ENCODE measurements at places on chromosomes 5 and 9.

GRCh38 chr5:38607396-38607795 lies 51.0 kb upstream of the LIFR start:
- DNase-seq, result no peak

GRCh38 chr9:125145425-125145824 lies 2.1 kb upstream of the SCAI start:
- DNase-seq, result no peak

GRCh38 chr9:104367507-104367906 lies 136.6 kb upstream of the OR13F1 start:
- no peak for DNase-seq

DNA sequence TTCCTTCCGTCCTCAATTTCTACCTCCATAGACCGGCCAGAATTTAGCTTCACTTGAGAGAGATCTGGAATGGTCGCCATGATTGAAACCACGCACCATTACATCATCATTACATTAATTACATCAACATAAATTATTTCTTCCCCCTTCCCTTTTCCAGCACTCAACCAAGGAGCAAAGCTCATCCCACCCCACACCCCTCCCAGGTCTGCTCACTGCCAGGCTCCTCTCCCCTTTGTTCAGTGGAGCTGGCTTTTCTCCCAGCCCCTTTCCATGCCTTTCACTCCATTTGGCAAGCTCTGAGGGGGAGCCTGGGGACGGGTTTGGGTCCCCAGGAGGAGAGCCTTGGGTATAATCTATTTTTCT lies 8.4 kb downstream of the RACK1 start:
- no peak for DNase-seq

DNA sequence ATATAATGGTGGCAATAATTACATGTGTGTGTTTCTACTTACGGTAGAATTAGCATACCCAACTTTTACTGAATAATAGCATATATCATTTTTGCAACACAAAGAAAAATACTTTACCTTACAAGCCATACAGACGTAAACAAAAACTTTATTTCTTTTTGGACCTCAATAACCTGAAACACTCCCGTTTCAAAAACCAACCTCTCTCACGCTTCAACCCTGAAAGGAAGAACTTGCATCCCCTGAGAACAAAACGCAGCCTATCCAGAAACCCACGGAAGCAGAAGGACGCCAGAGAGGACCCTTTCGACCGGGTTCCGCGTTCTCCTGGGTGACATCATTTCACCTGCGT lies at the start of gene RNF38:
TSS of gene RNF38 (minus strand) at position 290 of the 352 bp plus-strand sequence. CDS start at position 129, 161 bp downstream.
- no peak for DNase-seq

DNA sequence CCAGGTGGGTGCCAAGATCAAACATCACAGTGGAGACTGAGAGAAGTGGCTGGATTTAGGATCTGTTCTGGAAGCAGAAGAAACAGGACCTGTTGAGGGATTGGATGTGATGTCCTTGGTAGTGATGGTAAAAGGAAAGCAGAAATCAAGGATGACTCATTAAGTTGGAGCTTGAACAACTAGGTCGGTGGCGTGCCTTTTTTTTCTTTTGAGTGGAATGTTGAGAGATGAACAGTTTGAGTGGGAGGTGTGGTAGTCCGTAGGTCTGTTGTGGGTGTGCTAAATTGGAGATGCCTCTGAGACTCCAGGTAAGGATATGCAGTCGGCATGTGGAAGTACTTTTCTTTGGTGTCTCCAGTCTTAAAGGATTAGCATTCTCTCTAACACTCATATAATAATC lies 92.1 kb upstream of the IL12B start:
- DNase-seq, result no peak

Measured in activated CD4-positive, alpha-beta T cell treated with anti-CD3 and anti-CD28 coated beads for 4 hours (primary cell).